ENCODE measurements at places on chromosomes 2 and 18.

DNA sequence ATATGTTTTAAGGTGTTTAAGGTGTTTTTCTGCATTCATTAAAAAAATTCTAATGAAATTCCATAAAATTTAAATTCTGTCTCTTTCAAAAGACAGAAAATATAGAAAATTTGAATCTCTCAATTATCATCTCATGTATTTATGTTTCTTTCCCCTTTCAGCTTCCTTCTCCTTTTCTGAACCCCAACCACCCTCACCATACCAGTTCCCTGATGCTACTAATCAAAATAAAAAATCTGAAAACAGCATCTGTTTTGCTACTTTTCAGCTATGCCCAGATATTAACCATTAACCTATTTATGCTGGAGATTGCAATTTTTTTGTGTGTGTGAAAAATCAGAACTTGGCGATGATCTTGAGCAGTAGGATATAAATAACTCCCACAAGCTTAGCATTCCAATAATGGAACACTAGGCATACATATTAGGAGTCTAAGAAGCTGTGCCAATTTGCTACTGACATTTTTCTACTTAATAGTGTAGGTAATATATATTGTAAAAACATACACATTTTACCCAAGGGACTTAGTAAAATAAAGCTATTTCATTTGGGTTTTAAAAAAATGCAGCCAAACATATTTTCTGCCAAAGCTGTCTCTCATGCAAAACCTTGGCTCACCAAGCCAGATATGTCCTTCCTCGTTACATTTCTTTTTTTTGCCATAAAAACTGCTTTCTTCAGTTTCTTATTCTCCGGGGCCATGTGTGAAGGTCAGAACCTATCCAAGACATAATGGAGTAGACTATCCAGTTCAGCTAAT, 32.6 kb upstream of the AGPS start:
- no peak for DNase-seq

DNA sequence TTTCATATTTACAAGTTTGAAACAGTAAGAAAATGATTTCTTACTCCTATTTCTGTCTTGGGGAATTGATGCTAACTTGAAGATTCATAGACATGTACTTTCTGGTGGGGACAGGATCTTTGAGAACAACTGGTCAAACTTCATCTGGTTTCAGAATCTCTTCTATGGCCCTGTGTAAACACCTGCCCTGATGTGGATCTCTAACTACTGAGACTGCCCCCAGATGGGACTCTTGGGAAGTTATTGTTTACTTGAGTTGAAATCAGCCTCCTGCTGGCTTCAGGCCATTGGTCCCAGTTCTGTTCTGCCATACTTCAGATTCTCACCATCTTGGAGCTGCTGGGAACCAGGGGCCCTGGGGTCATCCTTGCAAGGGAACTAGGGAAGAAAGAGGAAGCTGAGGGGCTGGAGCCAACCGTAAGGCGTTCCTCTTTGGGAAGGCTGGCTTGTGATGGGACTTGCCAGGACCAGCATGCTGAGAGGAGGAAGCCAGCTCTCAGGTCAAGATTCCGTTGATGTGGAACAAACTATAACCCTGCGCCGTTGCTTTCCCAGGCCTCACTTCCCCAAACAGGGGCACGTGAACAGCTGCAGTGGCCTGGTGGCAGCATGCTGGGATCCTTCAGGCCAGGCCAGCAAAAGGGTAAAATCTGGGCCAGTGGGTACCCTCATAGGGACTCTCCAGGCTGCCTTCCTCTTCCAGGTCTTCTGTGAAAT, 135.5 kb upstream of the CXCR4 start:
- no peak for DNase-seq

DNA sequence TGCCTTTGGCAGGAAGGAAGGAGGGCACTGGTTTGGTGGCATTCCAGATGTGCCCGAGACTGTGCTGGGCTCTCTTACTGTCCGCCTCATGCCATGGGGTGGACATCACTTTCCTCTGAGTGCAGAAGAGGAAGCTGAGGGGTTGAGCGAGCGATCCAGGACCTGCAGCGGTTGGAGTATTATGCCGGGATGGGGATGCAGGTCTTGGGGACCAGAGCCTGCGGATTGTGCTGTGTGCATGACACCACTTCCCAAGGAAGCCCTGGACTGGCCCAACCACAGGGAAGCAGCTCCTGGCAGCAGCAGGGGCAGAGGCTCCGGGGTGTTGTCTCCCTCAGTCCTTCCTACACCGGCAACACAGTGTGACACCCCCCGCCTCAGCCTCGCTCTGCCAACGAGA, 44.5 kb downstream of the ATP6V1C2 start:
- no peak for DNase-seq

DNA sequence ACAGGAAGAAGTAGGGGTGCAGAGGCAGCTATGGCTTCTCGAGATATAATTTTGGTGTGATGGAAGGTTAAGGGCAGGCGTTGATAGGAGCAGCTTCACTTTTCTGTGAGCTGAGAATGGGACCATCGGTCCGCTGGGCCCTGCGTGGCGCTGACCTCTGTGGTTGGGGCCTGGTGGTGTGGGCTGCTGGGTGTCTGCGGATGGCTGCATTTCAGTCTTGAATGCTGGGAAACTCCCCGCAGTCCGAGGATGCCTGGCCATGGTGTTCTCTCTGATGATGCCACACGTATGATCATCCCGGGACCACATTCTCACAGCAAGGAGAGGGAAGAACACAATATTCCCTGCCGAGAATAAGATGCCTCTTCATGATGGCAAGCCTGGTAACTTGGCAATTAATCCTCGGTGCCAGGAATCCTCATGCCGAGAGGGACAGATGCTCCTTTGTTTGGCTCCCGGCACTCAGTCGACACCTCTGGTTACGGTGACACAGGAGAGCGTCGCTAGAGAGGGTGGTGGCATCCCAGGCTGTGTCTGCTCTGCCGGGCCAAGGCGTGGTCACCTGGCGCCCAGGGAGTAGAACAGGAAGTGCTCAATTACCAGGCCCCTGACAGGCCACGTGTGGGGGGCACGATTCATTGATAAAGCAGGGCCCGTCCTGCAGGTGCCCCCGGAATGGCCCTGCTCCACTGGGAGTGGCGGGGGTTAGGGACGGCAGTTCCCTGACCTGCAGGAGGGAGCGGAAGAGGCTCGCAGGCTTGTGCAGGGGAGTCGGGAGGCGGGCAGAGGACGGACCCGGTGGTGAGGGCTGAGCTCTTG, 119.4 kb upstream of the CTDP1 start:
- DNase-seq = no peak

DNA sequence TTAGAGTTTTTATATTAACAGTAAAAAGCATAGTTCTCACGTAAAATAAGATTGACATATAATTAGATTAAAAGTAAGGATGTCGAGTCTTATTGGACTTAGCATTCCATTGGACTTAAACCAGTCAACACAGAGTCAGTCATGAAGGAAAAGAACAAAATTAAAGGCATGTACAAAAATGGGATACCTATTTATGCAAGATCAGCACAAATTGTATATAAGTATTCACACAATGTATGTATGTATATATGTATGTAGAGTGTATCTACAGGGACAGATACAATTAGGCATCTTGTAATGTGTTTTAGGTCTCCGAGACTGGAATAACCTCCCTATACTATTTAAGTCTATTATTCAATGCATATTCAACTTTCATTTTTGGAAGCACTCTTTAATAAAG, 419.1 kb downstream of the PARD3B start:
- no peak for DNase-seq

DNA sequence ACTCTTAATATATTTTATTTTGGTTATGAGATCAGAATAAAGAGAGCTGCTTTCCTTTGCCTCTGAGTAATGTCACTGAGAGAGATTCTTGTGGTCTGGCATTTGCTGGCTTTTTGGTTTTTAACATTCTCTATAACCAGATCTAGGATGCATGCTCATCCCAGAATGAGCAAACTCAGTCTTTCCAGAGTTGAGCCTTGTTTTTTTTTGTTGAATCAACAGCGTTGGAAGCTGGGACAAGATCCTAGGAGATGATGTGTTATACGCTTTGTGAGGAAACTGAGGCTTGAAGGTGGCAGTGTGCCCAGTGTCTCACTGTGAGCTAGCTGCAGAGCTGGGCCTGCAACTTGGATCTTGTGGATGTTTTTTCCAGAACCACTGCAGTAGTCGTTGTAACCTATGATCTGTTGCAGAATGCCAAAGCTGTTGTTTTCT, 19.5 kb downstream of the MYO1B start:
- DNase-seq = no peak

DNA sequence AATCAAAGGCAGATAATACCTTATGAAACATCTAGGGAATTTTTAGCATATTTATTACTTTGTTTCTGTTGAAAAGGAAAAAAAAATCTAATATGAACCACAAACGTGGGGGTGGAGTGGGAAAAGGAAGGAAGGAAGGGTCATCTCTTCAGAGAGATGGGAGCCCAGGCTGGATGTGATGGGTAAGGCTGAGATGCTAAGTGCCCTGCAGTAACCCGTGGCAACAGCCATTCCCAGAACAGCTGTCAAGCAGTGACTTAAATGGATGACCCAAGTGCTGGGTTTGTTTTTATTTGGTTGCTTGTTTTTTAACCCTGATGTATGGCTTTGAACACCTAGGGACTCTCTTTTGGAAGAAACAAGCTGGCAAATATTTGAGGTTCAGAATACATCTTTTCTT, 50.7 kb upstream of the KLF7 start:
- no peak for DNase-seq

GRCh38 chr2:43312755-43313641, 86.6 kb upstream of the ZFP36L2 start:
- no peak for DNase-seq

- DNase-seq = no peak
Observed at GRCh38 chr2:212953170-212953920, 198.1 kb downstream of the IKZF2 start.

- DNase-seq = no peak
Observed at GRCh38 chr2:234970477-234970882, 18.7 kb downstream of the SH3BP4 start.

DNA sequence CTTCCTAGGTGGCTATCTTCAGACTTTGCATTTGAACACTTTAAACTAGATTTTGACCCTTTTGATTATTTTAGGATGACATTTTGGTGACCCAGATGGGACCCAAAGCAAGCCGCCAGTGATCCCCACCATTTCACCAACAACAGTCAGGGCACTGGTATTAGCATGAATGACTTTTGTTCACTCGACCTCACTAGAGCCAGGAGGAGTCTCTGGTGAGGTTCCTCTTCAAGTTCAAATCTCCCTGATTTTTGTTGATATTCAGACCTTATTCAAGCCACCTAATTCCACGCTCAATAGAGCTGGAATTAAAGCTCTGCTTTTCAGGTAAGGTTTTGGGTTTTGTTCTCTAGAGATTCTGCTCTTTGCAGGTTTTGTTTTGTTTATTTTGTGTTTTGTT, 202.3 kb downstream of the MREG start:
- DNase-seq = no peak

GRCh38 chr2:94982675-94983074, 42.8 kb upstream of the MAL start:
- DNase-seq = no peak

GRCh38 chr2:35343135-35343534, 1012.4 kb upstream of the CRIM1 start:
- no peak for DNase-seq

DNA sequence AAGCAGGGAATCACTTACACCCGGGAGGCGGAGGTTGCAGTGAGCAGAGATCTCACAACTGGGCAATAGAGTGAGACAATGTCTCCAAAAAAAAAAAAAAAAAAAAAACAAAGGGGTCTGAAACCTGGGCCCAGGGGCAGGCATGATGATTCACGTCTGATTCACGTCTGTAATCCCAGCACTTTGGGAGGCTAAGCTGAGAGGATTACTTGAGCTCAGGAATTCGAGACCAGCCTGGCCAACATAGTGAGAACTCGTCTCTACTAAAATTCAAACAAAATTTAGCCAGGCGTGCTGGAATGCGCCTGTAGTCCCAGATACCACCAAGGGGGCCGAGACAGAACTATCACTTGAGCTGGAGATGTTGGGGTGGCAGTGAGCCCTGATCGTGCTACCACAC, 30.3 kb downstream of the TEX44 start:
- DNase-seq = no peak

DNA sequence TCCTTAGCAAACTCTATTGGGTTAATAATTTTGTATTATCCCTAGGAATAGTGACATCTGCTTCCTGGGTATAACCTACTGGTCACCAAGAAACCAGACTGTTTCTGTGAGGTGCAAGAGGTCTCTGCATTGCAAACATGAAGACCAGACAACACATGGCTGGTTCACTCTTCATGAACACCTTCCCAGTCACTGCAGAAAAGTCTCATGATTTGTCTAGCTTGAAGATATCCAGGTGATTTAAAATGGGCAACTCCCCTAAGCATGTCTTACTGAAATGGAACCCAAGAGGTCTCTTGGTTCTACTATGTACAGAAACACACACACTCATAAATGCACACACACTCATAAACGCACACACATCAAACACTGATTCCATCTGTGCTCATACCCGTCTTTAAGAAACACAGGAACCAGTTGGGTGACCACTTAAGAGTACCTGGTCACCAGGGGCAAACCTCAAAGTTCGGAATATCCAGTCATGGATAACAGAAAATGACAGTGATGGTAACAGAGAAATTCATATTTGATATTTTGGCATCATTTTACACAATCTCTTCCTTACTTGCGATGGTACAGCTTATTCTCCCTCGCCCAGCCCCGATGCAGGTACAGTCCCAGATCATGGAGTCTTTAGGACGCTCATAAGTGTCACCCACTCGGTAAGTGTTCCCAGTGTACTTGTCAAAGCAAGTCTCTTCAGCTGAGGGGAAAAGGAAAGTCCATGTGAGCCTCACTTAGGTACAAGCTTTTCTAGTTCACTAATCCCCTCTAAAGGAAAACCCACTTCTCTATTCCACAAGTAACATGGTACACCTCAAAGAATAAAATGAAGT, 2.9 kb downstream of the FN1 start:
- no peak for DNase-seq

GRCh38 chr2:188956290-188956689, 17.9 kb upstream of the COL3A1 start:
- no peak for DNase-seq

DNA sequence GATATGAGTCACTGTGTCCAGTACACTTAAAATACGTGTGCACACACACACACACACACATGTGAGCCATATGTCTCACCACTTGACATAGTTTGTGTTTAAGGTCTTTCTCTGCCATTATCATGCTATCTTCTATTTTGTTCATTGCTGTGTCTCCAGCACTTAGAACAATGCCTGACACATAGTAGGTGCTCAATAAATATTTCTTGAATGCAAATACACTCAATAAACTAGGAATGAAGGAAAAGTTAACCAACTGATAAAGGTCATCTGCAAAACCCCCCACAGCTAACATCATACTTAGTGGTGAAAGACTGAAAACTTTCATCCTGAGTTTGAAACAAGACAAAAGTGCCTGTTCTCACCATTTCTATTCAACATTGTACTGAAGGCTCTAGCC, 4.4 kb downstream of the MOCOS start:
- DNase-seq = no peak

DNA sequence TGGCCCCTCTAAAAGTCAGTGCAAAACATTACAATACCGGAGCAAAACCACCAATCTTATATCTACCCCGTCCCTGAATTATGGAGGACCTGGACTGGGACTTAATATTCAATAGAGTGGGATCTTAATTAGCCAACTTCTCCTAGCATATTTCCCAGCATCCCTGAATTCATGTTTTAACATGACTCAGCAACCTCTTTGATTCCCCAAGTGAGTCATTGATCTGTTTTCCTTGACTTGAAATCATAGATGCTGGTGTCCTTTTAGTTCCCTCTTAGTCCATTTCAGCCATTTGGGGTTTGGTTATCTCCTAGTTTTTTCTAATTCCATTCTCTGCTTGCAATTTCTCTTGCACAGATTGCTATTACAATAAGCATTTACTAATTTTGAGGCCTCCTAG, 677.7 kb upstream of the CELF4 start:
- DNase-seq = no peak

- DNase-seq = no peak
Observed at GRCh38 chr18:72762515-72763122, 105.2 kb downstream of the NETO1 start.
